Activated T-helper 1 cell treated with anti-CD3 and anti-CD28 coated beads, Interleukin-2, amount 50 U/mL, for 16 hours (primary cell): ENCODE measurements at places on chromosomes 5 and 9.

- no peak for DNase-seq
Observed at GRCh38 chr9:33905137-33905536, 88.2 kb downstream of the UBE2R2 start.

- no peak for DNase-seq
Observed at GRCh38 chr5:55159763-55160492, at the start of gene GPX8. TSS of gene GPX8 (plus strand) at chr5:55160171. CDS start at chr5:55160193, 22 bp downstream.

DNA sequence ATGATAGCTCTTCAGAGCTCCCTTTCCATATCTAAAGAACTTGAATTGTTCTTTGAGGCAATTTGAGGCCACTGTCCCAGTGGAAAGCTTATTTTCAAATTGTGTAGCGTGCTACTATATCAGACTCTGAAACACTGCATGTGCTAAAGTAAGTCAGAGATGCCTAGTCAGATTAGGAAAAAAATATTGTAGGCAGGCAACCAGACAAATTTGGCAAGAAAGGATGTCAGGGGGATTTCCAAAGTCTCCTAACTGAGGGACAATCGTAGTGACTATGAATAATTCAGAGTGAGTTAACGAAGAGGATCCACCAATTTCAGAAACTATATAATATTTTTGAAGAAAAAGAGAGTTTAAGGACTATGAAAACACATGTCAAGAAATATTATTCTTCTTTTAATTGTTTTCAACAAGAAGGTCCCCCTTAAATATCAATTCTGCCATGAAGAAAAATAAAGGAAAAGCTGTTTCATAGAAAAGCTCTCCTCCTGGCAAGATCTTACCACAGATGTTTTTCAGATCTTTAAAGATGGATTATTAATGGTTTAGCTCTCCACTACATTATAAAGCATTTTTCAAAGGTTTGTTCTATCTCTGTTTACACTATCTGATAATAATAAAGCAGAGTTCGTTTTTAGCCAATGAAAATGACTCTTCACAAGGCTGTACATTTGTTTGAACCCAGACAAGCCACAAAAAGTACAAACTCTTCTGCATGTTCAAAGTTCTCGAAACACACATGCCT lies 273.5 kb upstream of the PTGER4 start:
- DNase-seq = no peak

GRCh38 chr5:123752552-123753179 lies 240.7 kb downstream of the CSNK1G3 start:
- no peak for DNase-seq

- DNase-seq = no peak
Observed at GRCh38 chr9:133778336-133779013, 40.3 kb upstream of the SARDH start.

DNA sequence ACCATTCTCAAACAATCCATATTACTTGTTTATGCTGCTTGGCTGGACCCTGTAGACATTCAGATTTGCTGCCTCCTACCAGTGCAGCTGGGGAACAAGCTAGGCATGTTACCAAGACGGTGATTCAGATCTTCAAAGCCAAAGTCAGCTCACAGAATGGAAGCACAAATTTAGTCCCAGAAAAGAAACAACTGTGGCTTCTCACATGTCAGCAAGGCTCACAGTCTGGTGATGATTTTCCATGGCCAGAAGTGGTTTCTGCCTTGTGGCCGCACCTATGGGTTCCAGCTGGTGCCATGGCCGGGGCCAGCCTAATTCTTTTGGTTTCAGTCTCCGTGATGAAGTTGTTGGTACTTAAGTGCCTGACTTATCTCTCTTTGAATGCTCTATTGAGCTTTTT lies 182.2 kb downstream of the TMC1 start:
- no peak for DNase-seq

GRCh38 chr5:156241266-156241665 lies 85.7 kb upstream of the SGCD start:
- no peak for DNase-seq

- DNase-seq = no peak
Observed at GRCh38 chr5:107123014-107123413, 547.7 kb downstream of the EFNA5 start.

- DNase-seq = no peak
Observed at GRCh38 chr5:9483243-9483642, 62.6 kb downstream of the SEMA5A start.

DNA sequence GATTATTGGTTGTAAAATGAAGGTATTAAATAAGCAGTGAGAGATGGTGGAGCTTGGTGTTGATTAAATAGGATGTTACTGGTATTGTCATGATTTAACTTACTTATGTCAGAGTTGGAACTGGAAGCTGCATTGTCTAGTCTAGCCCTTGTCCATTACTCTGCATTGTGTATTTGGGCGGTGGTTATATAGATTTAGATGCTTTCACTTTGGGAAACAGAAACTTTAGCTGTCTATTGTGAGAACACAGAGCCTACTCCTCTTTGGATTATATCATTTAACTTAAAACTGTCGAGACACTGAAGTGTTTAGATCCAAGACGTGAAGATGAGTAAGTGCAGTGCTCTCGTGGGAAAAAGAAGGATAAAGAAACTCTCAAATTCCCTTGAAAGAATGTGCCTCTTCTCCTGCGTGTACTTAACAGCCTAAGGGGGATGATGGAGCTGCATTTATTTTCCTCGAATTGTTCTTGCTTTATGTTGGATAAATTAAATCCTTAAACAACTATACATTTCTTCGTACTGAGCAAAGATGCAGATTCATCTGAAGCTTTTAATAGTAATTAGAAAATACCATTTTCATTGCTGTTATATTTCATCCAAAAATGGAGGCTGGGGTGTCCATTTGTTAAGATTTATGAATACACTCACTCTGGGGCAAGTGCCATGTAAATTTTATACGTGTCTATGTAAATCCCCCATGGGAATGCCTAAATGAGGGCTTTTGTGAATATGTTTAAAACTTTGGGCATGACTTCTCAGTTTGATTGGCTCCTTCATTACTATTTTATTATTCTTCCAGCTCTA lies 21.6 kb downstream of the FBXL7 start:
- DNase-seq = no peak

DNA sequence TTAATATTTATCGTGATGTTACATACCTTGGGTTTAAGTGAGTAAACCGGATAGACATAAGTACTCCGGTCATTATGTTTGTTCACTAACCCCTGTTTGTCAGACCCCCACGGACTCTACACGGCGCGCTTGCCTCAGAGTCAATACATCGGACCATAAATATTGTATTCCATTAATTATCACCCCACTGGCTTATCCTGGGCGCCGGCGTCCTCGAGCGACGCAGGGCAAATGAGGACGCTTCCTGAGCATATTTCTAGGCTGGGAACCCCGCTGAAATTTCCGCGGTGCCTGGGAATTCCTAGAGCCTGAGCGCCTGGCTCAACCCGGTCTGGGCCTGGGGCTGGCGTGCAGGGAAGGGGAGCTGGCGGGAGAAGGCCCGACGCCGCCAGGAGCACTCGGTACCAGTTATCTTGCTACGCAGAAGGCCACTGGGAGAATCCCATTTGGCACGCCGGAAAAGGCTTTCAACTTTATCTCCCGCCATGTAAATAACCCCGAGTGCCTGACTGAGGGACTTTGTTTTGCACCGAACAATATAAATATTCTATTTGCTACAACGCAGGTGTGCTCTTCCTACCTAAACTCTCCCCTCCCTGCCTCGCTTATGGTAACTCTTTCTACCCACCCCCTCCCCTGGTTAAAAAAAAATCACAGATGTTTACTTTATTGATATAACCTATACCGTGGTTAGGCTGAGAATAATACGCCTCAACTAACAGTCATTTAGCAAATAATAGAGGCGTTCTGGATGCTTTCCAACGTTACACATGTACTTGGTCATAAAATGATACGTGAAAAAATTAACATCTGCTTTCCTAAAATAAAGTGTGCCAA lies 19.4 kb downstream of the NR2F1 start:
- DNase-seq = no peak

- peak; percentile 60 for DNase-seq
Observed at GRCh38 chr5:179820483-179821297, at the start of gene SQSTM1. TSS of gene SQSTM1 (plus strand) at chr5:179820905. CDS start at chr5:179820937, 32 bp downstream.

DNA sequence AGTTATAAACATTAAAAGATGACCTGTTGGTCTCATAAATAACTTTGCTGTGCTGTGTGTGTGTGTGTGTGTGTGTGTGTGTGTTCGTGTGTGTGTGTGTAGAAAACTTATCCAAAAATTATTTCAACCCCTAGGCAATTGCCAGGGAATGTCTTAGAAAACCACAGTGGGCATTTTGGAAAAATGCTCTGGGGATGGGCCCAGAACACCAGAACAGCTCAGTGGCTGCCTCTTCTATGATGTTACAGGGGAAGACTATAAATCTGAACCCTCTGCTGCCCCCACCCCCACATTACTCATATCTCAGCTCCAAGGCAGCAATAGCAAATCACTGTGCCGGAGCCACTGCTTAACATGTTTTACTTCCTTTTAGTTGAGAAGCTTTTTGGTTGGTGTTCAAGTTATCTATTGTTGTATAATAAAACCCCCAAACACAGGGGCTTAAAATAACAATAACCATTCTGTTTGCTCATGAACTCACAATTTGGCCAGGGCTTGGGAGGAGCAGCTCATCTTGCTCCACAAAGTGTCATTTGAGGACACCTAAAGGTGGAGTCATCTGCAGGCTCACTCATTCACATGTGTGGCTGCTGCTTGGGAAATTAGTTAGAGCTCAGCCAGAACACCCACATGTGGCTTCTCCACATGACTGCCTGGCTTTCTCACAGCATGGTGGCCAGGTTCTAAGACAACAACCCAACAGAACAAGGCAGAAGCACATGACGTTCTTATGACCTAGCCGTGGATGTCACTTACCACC lies 40.4 kb downstream of the ACTBL2 start:
- DNase-seq = no peak

DNA sequence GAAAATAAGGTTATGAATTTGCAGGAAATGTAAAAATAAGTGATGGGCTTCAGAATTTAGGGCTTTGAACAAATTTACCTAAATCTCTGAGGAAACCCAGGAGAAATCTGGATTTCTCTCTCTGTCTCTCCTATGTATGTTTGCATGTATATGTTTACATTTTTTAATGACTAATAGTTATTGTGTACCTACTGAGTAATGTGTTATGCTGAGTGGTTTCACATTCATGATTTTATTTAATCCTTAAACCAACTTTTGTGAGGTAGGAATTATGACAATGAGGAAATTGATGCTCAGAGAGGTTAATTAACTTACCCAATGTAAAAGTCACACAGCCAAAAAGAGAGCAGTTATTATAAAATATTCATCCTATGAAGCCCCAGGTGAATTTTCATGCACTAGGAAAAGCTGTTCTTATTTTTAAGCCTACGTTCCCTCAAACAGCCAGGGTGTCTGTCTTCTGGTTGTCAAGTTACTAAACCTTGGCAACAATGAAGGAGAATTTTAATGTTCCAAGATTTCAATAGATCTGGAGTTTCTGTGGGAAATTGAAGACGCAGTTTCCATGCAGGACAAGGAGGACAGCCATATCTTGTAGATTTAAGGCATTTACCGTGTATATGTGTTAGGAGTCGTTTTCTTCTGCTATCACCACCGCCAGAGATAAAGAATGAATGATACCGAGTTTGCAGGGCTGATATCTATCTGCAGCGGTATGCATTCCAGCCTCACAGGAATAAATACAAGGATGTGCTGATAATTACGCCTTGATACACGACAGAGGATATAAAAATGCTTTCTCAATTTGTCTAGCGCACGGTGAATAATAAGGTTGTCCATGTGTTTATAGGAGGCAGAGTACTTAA lies 484.8 kb downstream of the ZSWIM6 start:
- DNase-seq = no peak

DNA sequence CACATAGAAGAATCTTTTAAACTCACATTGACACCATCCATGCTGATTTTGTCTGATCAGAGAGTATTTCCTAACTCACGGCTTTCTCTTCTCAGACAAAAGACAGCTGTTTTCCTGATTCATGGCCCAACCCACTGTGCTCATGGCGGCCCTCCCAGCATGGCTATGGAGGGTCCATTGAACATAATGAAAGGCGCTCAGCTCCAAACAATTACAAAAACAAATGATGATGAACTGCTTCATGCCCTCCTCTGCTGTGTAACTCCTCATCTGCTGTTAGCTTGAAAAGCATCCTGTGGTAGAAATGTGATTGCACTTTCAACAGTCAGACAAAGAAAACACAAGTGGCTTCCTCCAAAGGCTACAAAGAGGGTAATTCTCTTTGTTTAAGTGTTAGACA lies 673.8 kb downstream of the PRELID2 start:
- no peak for DNase-seq

GRCh38 chr5:74200560-74200959 lies 440.0 kb downstream of the ENC1 start:
- no peak for DNase-seq

GRCh38 chr5:177591690-177592009 lies 353 bp upstream of the TMED9 start:
- no peak for DNase-seq

GRCh38 chr9:90100014-90100413 lies 495.2 kb downstream of the GADD45G start:
- no peak for DNase-seq

DNA sequence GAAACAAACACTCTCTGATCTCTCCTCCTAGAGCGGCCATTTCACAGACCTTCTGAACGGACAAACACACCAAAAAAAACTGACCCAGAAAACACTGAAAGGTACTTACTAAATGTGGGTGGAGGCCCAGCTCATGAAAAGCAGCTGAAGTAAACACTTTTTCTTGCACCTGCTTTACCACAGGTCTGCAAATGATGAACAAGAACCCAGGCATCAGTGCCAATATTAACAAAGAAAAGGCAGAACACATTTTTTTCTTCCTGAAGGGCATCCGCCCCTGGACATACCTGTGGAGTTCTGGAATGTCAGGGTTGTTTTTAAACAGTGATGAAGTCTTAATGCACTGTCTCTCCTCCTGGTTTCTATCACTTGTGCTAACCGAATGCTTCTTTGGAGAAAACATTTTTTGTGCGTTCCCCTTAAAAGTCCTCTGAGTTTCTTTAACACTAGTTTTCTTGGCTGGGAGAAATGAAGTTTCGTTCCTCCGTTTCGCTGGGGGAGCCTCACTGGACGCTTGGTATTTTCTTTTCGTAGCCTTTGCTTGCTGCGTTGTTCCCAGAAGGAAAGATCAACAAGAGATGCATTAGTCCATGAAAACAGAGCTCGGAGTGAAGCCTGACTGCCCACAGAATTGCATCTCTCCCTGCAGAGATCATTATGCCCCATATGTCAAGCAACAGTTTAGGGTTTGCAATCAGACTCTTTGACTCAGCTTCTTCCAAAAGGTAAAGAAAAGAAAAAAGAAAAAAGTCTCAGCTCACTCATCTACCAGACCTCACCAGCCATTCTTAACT lies 7.4 kb downstream of the DDX31 start:
- DNase-seq = no peak
